ENCODE measurements at places on chromosomes 12 and 14.

GRCh38 chr12:118979763-118980406, 1.5 kb upstream of the SRRM4 start:
- DNase-seq: peak; percentile 21

DNA sequence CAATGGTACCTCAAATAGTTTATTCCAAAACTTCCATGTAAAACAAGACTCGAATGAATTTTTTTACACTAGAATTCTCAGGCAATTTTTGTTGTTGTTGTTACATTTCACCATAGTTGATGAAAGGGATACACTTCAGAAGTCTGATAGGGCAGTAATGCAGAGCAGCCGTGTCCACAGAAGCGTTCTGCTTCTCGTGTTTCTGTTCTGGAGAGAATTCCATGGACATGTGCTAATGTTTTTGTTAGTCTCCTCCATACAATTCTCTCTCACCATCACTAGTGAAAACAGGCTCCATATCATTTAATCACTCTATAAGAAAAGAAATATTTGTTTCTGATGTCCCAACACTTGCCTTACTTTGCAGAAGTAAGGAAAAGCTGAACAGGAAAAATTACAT, 606.1 kb downstream of the SLC16A7 start:
- no peak for DNase-seq

- no peak for DNase-seq
These were observed 1070.6 kb downstream of the TRHDE start for GRCh38 chr12:73342733-73343132.

GRCh38 chr12:100279159-100279558, 12.2 kb downstream of the SCYL2 start:
- no peak for DNase-seq

GRCh38 chr14:55780156-55780946, 200.3 kb downstream of the KTN1 start:
- DNase-seq: peak; percentile 21
